ENCODE measurements at places on chromosomes 4 and X. TPM values are rescaled to one million over a fixed set of nuclear protein-coding genes. Genes with fewer than 3 reads are reported as not detected.

Gene IL13RA2
- not detected for total RNA-seq

Gene DACH2
- not detected for total RNA-seq

Gene ETNPPL
- total RNA-seq, result not detected

Gene VCX3A
- total RNA-seq, result not detected

Gene TNIP2
- 83.2 TPM for total RNA-seq

Gene LDOC1
- 5.5 TPM for total RNA-seq

Gene ADH1B
- not detected for total RNA-seq

Gene XG
- total RNA-seq, result not detected

DNA sequence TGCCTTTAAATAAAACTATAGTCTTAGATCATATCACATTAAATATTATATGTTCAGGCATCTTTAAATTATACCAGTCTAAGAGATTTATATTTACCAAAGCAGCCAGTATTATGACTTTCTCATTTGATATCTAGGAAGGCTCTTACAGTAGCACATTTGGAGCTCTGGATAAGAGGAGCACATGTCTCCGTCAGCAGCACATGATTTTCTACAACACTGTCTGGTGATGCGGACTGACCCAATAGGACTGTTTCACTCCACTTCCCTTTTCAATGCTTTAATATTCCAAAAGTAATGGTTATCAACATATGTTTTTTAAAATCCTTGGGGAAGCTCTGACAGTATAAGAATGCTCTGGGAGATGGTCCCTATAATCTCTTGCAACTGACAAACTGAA is 61.5 kb downstream of the HAUS3 start:
- no peaks in the 10 kb centered on the region for H3K4me1 ChIP-seq
- no peak for DNase-seq
- H3K36me3 ChIP-seq, result peaks cover 4% of the 10 kb centered on the region
- H3K4me3 ChIP-seq, result no peak overlapping the region
- H3K27ac ChIP-seq, result no peak overlapping the region

- peaks cover 54% of the 10 kb centered on the region for H3K36me3 ChIP-seq
- DNase-seq, result no peak
- no peak overlapping the region for H3K4me3 ChIP-seq
- H3K27me3 ChIP-seq, result no peaks in the 10 kb centered on the region
Observed at GRCh38 chr4:122309988-122310626, 68.7 kb upstream of the ADAD1 start.

GRCh38 chr4:150682126-150682525 is 100.2 kb downstream of the MAB21L2 start:
- peaks cover 34% of the 10 kb centered on the region for H3K36me3 ChIP-seq
- H3K27ac ChIP-seq, result no peak overlapping the region
- H3K4me1 ChIP-seq, result peaks cover 1% of the 10 kb centered on the region
- DNase-seq, result no peak
- H3K4me3 ChIP-seq, result no peak overlapping the region
- no peaks in the 10 kb centered on the region for H3K27me3 ChIP-seq

DNA sequence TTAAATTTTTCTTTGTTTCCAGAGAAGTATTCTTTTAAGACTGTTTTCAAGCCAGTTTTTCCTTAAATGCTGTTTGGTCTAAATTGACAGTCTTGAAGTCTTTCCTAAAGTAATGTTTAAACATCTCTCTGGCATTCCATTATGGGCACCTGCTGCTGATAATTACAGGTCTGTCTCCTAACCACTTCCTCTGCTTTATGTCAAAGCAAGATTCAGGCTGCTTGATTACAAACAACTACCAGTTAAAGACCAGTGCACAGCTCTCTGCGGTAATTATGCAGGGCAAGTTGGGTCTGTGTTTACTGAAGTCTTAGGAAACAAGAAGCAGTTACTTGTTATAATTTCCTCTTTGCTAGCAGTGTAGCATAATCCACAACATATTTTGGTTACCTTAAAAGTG is 17.6 kb downstream of the UNC5C start:
- H3K36me3 ChIP-seq, result no peaks in the 10 kb centered on the region
- no peak for DNase-seq
- H3K27ac ChIP-seq, result no peak overlapping the region
- H3K4me1 ChIP-seq, result no peaks in the 10 kb centered on the region
- no peak overlapping the region for H3K4me3 ChIP-seq

DNA sequence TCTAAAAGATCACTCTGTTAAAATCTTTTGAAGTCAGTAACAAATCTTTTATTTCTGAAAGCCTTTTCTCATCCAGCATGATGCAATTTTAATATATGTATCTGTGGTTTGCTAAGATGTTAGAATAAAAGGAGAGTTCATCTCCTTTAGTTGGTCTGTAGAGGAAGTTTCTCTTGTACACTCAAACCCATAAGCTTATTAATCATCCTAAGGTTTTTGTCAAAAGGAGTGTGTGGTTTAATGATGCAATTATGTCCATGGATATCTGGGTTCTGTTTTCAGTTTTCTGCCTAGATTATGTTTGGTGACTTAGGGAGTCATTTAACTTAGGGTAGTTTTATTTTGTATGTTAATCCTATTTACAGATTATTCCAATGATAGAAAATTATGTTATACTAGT is 52.1 kb upstream of the NDST4 start:
- H3K4me3 ChIP-seq, result no peak overlapping the region
- no peaks in the 10 kb centered on the region for H3K4me1 ChIP-seq
- H3K27me3 ChIP-seq, result no peaks in the 10 kb centered on the region
- H3K36me3 ChIP-seq, result no peaks in the 10 kb centered on the region
- no peak for DNase-seq

DNA sequence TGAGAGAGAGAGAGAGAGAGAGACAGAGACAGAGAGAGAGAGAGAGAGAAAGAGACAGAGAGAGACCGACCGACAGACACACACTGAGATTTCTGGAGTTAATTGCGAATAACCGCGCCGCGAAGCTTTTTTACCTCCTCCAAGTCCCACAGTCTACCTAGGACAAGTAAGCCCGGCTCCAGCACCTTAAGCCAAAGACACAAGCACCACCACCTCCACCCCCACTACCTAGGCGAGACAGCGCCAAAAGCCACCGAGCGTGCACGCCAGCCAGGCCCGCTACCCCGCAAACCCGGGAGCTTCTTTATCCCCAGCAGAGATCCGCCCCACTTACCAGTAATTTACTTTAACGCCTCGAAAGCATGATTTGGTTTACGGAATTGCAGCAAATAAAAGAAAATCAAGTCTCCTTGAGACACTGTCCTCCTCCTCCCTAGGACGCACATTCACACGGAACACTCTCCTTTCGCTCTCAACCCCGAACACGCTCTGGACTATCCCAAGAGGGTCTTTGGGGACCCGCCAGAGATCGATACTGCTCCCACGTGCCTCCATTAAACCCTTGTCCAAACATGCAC is 649.6 kb upstream of the DIPK2B start:
- H3K27ac ChIP-seq, result no peak overlapping the region
- DNase-seq, result no peak
- no peaks in the 10 kb centered on the region for H3K36me3 ChIP-seq
- H3K4me1 ChIP-seq, result peaks cover 21% of the 10 kb centered on the region
- H3K4me3 ChIP-seq, result peak overlapping the region; percentile 87
- peaks cover 9% of the 10 kb centered on the region for H3K27me3 ChIP-seq

DNA sequence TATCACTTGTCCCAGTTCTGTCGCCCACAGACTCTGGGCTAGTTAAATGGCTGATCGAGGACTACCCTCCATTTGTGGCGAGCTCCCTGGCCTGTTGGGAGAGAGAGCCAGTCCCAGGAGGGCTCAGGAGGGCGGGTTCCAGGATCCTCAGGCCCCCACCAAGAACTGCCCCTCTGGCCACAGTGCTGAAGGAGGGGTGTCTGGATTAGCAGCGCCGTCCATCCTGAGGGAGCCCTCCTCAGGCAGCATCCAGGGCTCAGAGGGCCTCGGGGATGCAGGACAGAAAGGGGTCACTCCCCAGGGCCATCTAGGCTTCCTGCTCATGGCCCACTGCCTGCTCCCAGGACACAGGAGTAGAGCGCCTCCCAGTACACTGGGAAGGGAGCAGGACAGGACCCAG is 6.1 kb downstream of the PNMA5 start:
- H3K36me3 ChIP-seq, result no peaks in the 10 kb centered on the region
- no peaks in the 10 kb centered on the region for H3K27me3 ChIP-seq
- peaks cover 17% of the 10 kb centered on the region for H3K4me1 ChIP-seq
- H3K27ac ChIP-seq, result no peak overlapping the region

DNA sequence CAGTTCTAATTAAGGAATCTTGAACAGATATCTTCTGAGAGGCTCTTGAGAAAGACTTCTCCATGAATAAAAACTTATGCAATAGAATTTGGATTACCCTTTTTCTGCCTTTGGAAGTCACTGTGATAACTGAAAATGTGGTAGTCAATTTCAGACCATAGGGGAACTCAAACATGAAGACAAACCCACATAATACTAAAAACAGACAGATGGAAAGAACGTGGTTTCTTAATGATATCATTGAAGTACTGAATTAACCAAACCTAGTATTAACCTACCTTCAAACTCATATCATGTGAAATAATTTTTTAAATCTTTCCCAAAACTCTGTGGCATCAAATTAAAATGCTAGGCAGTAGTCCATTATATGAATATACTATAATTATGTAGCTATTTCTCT is 153.5 kb downstream of the CAMK2D start:
- no peak overlapping the region for H3K4me3 ChIP-seq
- H3K27me3 ChIP-seq, result no peaks in the 10 kb centered on the region
- no peak for DNase-seq
- H3K4me1 ChIP-seq, result peaks cover 70% of the 10 kb centered on the region

DNA sequence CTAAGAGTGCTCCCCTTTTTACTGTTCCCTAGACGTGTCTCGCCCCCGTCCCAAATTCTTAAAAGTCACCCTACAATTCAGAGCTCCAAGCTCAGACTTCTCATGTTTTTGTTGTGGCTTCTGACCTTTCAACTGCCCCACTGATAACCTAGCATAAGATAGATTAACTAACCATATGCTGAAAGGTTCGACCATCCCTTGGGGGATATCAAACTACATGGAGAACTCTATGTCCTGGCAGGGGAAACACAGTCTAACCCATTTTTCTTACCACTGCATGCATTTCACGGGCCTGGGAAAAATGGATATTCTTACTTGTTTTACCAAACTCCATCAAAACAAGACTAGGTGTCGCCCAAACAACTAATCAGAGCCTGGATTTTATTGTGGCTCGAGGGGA is 236.4 kb upstream of the MID1 start:
- DNase-seq, result no peak
- no peaks in the 10 kb centered on the region for H3K36me3 ChIP-seq
- no peak overlapping the region for H3K27ac ChIP-seq
- H3K4me1 ChIP-seq, result peaks cover 3% of the 10 kb centered on the region
- H3K27me3 ChIP-seq, result no peaks in the 10 kb centered on the region

- DNase-seq, result no peak
- H3K4me1 ChIP-seq, result no peaks in the 10 kb centered on the region
- H3K36me3 ChIP-seq, result peaks cover 26% of the 10 kb centered on the region
- H3K27ac ChIP-seq, result no peak overlapping the region
Observed at GRCh38 chr4:88489100-88489761, 32.3 kb downstream of the HERC5 start.

- no peaks in the 10 kb centered on the region for H3K4me1 ChIP-seq
- DNase-seq, result no peak
- H3K27ac ChIP-seq, result no peak overlapping the region
- H3K4me3 ChIP-seq, result no peak overlapping the region
Observed at GRCh38 chr4:97923096-97923495, 220.2 kb downstream of the STPG2 start.

- H3K27me3 ChIP-seq, result no peaks in the 10 kb centered on the region
- peaks cover 17% of the 10 kb centered on the region for H3K4me1 ChIP-seq
- H3K4me3 ChIP-seq, result peak overlapping the region; percentile 94
- peak overlapping the region; percentile 98 for H3K27ac ChIP-seq
Observed at GRCh38 chrX:55488006-55488592, 1.5 kb downstream of the USP51 start.

DNA sequence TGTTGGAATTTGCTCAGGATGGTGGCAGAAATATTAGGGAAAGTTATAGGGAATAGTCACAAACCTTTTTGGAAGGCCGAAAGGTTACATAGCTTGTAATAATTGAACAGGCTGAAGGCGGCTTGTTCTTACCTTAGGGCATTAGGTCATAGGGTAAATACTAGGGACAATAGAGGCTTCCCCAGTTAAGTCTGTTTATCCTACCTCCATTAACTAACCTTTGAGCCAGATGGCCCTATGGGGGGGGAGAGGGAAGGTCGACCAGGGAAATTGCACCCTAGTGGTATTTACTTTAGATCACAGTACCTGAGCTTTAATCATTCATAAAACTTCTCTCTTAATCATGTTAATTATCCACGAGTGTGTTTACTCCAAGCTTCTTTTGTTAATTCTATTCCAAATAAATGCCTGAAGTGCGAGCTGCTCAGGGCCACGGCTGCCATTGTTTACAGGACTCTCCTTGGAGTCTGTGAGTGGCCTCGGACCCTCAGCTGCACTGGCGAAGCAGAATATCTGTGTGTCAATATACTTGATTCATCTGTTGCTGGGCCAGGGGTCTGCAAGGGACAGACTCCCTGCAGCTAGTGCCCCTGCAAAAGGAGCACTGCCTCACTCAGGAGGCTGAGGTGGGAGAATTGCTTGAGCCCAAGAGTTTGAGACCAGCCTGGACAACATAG is 22.9 kb downstream of the PAGE2 start:
- H3K27ac ChIP-seq, result no peak overlapping the region
- H3K4me3 ChIP-seq, result no peak overlapping the region
- DNase-seq, result no peak

DNA sequence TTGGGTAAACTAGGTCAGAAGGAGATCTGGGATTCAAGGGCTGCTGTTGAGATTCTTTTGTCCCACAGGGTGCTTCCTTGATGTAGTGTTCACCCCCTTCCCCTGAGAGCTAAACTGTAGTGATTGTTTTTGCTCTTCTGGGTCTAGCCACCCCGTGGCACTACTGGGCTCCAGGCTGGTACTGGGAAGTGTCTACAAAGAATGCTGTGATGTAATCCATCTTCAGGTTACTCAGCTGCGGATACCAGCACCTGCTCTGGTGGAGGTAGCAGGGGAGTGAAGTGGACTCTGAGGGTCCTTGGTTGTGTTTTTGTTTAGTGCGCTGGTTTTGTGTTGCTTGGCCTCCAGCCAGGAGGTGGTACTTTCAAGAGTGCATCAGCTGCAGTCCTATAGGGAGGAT is 365.5 kb downstream of the ZNF674 start:
- DNase-seq, result no peak
- no peaks in the 10 kb centered on the region for H3K4me1 ChIP-seq
- no peaks in the 10 kb centered on the region for H3K36me3 ChIP-seq
- H3K4me3 ChIP-seq, result no peak overlapping the region

DNA sequence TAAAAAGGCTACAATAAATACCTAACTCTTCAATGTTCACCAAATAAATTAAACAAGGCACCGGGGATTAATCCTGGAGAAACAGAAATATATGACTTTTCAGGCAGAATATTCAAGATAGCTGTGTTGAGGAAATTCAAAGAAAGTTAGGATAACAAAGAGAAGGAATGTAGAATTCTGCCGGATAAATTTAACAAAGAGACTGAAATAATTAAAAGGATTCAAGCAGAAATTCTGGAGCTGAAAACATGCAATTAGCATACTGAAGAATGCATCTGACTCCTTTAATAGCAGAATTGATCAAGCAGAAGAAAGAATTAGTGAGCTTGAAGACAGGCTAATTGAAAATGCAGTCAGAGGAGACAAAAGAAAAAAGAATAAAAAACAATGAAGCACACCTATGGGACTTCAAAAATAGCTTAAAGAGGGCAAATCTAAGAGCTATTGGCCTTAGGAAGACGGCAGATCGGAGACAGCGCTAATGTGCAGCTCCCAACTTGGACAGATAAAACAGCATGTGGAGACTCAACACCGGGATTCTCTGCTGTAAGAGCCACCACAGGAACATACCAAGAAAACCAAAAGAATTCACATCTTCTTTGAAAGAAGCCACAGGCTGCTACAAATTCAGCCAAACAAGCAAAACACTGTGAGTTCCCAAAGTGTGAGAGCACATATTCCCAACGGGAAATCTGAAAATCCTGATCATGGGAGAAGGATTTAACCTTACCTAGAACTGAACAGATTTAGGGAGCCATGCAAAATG is 1290.9 kb downstream of the PCDH18 start:
- DNase-seq, result no peak
- no peaks in the 10 kb centered on the region for H3K36me3 ChIP-seq
- H3K4me1 ChIP-seq, result no peaks in the 10 kb centered on the region
- H3K27me3 ChIP-seq, result no peaks in the 10 kb centered on the region
- no peak overlapping the region for H3K27ac ChIP-seq
- H3K4me3 ChIP-seq, result no peak overlapping the region
